Renal cortex interstitium (tissue), 15 donors: ENCODE measurements at places on chromosomes 16 and 17. TPM values are rescaled to one million over a fixed set of nuclear protein-coding genes. Genes with fewer than 3 reads are reported as not detected.

GRCh38 chr16:84595052-84595481 is 22.8 kb downstream of the COTL1 start:
- no peak for DNase-seq

- DNase-seq: no peak
These were observed 7.4 kb downstream of the SNX20 start for GRCh38 chr16:50673496-50674275.

- peak; percentile 75 for DNase-seq
These were observed 21.4 kb downstream of the TTLL6 start for GRCh38 chr17:48795444-48796162.

DNA sequence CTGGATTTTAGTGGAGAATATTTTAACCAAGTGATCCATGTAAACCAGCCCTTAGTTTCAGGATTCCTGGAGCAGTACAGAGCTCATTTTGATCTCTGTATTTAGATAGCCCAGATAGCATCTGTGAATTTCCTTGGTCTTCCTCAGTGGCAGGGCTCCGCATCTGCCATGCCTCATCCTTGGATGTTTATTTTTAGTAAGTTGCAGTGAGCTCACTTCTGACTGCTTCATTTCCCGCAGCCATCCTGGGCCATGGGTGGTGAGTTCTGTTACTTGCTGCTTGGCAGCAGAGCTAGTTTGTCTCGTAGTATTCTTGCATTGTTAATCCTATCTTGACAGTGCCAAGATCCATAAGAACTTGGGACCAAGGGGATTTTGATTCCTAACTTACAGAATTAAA is 33.7 kb downstream of the IST1 start:
- no peak for DNase-seq

GRCh38 chr17:79792341-79792871 is 4.5 kb downstream of the CBX8 start:
- no peak for DNase-seq

- DNase-seq: no peak
These were observed 180.6 kb downstream of the FOXL1 start for GRCh38 chr16:86758932-86759331.

- no peak for DNase-seq
These were observed 30.0 kb downstream of the MAPT start for GRCh38 chr17:45924332-45924820.

GRCh38 chr16:12215277-12216105 is 239.0 kb downstream of the SNX29 start:
- no peak for DNase-seq

- no peak for DNase-seq
These were observed 32.8 kb downstream of the HIC1 start for GRCh38 chr17:2087597-2088211.

DNA sequence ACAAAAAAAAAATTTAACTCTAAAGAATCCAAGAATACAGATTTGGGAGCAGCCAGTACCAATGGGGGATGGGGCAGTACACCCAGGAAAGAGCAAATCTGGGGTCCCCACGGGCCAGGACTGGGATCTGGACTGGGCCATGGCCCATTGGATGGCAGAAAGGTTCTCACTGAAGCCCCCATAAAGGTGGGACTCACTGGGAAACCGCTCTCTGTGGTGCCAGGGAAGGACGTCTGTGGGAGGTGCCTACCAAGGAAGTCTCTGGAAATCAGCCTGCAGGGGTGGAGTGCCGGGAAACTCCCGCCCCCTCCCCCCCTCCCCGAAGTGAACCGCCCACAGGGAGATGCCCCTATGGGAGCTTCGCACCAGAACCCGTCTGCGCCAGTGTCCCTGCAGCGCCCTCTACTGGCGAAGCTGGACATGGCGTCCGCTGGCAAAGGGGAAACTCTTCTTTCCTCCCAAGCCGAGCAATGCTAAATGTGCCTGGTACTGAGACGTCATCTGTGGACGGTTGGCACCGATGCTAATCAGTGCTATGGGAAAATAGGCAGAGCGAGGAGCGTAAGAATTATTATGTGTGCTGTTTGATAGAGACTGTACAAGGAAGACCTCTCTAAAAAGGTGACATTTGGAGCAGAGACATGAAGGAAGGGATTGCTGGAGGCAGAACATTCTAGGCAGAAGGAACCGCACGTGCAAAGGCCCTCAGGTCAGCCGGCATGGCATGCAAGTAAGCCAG is 671.1 kb downstream of the WWOX start:
- peak; percentile 26 for DNase-seq

DNA sequence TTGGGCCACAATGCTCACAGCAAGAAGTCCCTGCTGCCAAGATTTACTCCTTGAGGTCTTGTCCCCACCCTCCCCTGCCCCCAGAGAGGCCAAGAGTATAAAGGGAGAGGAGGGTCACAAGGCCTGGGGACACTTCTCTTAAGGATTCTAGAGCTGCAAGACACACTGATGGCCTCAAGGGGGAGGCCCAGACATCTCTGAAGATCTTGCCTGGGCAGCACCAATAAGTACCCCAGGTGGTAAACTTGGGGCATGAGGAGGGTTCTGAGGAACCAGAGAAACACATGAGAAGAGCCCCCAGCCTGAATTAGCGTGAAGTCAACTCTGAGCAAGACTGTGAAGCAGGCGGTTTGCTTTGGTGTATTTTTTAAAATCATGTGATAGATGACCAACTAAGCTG is 26.8 kb upstream of the MTMR4 start:
- no peak for DNase-seq

GRCh38 chr16:80107900-80108299 is 432.9 kb upstream of the DYNLRB2 start:
- no peak for DNase-seq

GRCh38 chr17:78694805-78695531 is 87.1 kb downstream of the CYTH1 start:
- no peak for DNase-seq

GRCh38 chr17:45386178-45386577 is 46.5 kb downstream of the ARHGAP27 start:
- DNase-seq: no peak

Gene CLEC19A
- 0.08 TPM for polyA plus RNA-seq

Gene TMEM238L
- polyA plus RNA-seq: 11.1 TPM

Gene CRAMP1
- polyA plus RNA-seq: 20.0 TPM

Gene ERI2
- polyA plus RNA-seq: 28.2 TPM

Gene MGAT5B
- 1.5 TPM for polyA plus RNA-seq

Gene MPP2
- 7.1 TPM for polyA plus RNA-seq

Gene SGSH
- polyA plus RNA-seq: 57.1 TPM

Gene TSPOAP1
- polyA plus RNA-seq: 46.5 TPM

Gene PRSS53
- 0.89 TPM for polyA plus RNA-seq

Gene PRSS8
- polyA plus RNA-seq: 88.8 TPM
